ENCODE measurements at places on chromosomes 13 and 19.

DNA sequence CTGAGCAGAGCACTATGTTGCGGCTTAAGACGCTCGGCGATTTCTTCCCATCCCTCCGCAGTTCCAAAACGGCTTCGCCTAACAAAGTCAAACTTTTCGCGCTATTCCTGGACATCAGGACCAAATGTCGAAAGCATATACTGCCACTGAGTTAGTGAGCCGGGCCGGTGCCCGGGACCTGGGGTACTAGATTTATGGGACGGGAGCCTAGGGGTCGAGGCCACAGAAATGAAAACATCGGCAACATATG lies 699 bp downstream of the RCBTB2 start:
- no peak for DNase-seq

- DNase-seq: no peak
Measured at GRCh38 chr13:43924549-43925245, 45.0 kb downstream of the LACC1 start.

DNA sequence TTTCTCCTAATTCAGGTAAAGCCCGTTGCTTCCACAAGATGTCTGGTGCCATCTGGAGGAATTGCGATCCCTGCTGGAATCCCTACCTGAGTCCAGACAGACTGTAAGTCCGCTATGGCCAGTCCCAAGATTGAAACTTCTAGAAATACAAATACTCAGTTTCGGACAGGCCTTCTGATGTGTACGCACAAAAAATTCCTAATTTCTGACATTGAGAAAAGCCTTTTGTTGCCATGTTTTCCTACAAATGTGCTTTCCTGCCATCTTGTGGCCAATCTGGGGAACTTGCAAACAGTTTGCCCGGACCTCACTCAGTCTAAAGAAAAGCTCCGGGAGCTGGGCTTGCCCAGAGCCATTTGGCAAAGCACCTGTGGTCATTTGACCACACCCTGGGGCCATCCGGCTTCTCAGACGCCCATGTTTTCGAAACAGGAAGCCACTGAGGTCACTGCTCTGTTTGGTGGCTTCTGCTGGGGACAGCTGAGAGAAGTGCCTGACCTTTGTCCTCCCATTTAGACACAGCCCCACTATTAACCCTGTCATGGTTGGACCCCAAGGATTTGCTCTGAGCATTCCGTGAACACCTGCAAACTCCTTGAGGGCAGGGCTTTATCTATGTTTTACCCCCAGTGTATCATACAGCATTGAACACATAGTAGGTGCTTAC lies 79.4 kb downstream of the SLC15A1 start:
- DNase-seq: no peak

DNA sequence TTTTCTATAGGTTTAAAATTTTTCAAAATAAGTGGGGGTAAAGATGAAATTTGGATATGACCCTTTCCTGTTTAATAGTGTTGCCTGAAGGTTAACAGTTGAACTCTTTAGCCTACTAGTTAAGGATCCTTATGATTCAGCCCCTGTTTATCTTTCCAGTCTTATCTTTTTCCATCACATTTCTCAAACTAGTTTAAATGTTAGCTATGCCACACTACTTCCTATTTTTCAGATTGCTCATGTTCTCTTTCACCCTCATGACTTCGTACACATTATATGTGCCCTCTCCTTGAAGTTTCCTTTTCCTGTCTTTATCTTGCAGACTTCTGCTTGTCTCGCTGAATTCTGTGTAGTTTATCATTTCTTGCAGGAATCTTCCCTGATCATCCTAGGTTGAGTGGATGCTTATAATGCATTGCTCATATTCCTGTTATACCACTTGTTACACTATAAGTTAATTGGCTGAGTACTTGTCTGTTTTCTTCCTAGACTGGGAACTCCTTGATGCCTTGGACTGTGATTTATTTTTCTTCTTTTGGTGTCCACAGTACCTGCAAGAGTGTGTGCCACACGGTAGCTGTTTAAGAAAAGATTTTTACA lies 86.7 kb downstream of the FNDC3A start:
- DNase-seq: no peak

GRCh38 chr19:15015946-15016542 lies 33.2 kb upstream of the CASP14 start:
- no peak for DNase-seq

GRCh38 chr19:39842693-39843435 lies 3.3 kb downstream of the FBL start:
- no peak for DNase-seq

GRCh38 chr19:10636304-10636972 lies 11.1 kb downstream of the SLC44A2 start:
- DNase-seq: no peak

- DNase-seq: no peak
Measured at GRCh38 chr19:16051254-16052025, 24.9 kb upstream of the TPM4 start.

GRCh38 chr19:6047256-6047655 lies 63.0 kb downstream of the RFX2 start:
- no peak for DNase-seq

DNA sequence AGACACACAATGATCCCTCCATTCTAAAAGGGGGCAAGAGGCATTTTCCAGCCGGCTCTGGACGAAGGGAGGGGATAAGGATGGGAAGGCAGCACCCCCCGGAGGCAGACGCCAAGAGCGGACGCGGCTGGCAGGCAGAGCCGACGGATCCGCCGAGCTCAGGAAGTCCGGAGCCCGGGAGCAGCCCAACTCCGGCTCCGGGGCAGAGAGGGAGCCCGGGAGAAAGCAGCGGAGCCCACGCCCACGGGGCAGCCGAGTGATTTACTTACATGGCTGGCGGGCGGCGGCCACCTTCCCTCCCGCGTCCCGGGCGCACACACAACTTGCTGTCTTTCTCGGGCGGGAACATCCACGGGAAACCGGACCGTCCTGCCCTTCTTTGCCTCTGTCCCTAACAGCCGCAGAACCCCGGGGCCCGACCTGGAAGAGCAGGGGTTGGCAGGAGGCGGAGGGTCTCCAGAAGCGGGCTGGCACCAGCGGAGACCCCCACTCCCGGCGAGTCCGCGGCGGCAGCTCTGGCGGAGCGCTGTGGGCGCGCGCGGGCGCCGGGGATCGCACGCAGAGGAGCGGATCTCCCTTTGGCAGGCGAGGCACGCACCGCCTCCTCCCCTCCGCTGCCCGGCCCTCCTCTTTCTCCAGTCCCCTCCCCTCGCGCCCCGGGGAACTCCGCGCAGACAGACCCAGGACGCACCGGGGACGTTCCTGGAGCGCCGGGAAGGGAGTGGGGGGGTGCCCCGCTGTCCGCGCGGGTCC lies at the start of gene LHFPL6:
Gene LHFPL6 (minus strand): TSS at position 580 of the 753 bp plus-strand sequence.
- DNase-seq: peak; percentile 10

- DNase-seq: no peak
Measured at GRCh38 chr13:73035660-73036059, 23.1 kb upstream of the KLF5 start.

- DNase-seq: no peak
Measured at GRCh38 chr13:86445206-86445605, 646.0 kb upstream of the SLITRK6 start.

GRCh38 chr13:43305416-43305815 lies 282.0 kb downstream of the DNAJC15 start:
- DNase-seq: no peak

DNA sequence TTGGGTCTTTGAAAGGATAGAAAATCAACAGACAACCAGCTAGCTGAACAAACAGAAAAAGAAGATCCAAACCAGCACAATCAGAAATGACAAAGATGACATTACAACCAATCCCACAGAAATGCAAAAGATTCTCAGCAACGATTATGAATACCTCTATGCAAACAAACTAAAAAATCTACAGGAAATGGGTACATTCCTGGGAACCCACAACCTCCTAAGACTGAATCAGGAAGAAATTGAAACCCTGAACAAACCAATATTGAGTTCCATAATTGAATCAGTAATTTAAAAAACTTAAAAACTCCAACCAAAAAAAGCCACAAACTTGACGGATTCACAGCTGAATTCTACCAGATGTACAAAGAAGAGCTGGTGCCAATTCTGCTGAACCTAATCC lies 20.9 kb upstream of the C1QTNF9B start:
- no peak for DNase-seq

DNA sequence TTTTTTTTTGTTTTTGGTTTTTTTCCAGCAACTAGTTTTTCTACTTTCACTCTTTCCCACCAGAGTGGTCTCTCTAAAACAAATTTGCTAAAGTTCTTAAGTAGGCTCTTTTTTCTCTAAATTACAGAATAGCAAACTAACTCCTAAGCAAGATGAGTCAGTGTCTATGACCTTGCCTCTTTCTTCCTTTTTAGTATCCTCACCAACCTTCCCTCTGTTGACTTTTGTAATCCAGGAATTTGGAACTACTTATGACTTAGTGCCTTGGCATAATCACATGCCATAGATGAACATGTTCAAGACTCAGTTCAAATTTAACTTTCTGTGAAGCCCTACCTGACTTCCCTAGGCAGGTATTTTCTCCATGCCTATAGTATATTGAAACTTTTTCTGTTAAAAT lies 32.3 kb upstream of the AKAP11 start:
- DNase-seq: no peak

- DNase-seq: no peak
Measured at GRCh38 chr19:732148-733069, 18.5 kb upstream of the MISP start.

DNA sequence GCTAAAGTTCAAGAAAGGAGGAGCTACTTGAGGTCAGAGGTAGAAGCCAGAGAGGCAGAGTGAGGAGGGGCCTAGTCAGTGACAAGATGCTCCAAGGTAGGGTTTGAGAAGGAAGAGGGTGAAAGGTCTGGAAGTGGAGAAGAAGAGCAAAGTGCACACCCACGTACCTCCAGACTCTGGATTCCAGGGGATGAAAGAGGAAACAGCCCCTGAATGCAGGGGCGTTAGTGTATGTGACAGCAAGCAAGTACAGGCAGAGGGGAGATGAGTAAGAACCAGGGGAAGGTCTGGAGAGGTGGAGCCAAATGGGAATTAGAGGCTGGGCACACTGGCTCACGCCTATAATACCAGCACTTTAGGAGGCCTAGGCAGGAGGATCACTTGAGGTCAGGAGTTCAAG lies 8.7 kb downstream of the RPS28 start:
- no peak for DNase-seq

- DNase-seq: no peak
Measured at GRCh38 chr13:78520425-78520824, 82.9 kb downstream of the POU4F1 start.

- no peak for DNase-seq
Measured at GRCh38 chr19:35140207-35140961, 1.8 kb downstream of the FXYD1 start.

- DNase-seq: no peak
Measured at GRCh38 chr19:20254121-20254520, 87.1 kb downstream of the ZNF486 start.

GRCh38 chr19:43532571-43532961 lies 422 bp upstream of the ZNF575 start:
- DNase-seq: peak; percentile 51

All from activated CD4-positive, CD25-positive, alpha-beta regulatory T cell (primary cell).